ENCODE measurements at places on chromosomes 11 and 22. TPM values are rescaled to one million over a fixed set of nuclear protein-coding genes. Genes with fewer than 3 reads are reported as not detected.

The PGGHG gene
- 1.4 TPM for total RNA-seq

- H3K27ac ChIP-seq: no peak overlapping the region
- H3K36me3 ChIP-seq: no peaks in the 10 kb centered on the region
- H3K27me3 ChIP-seq: peaks cover 2% of the 10 kb centered on the region
- H3K4me1 ChIP-seq: no peaks in the 10 kb centered on the region
These were observed 7.8 kb upstream of the BMAL1 start for GRCh38 chr11:13269775-13270174.

The ADM2 gene
- total RNA-seq: 0.18 TPM

- H3K27me3 ChIP-seq: no peaks in the 10 kb centered on the region
- DNase-seq: no peak
- no peak overlapping the region for H3K27ac ChIP-seq
- no peak overlapping the region for H3K4me3 ChIP-seq
- peaks cover 2% of the 10 kb centered on the region for H3K4me1 ChIP-seq
These were observed 6.5 kb downstream of the PTDSS2 start for GRCh38 chr11:456533-456932.

GRCh38 chr11:60005360-60005759, 11.6 kb upstream of the OOSP4B start:
- no peaks in the 10 kb centered on the region for H3K36me3 ChIP-seq
- no peak for DNase-seq
- H3K27ac ChIP-seq: no peak overlapping the region

DNA sequence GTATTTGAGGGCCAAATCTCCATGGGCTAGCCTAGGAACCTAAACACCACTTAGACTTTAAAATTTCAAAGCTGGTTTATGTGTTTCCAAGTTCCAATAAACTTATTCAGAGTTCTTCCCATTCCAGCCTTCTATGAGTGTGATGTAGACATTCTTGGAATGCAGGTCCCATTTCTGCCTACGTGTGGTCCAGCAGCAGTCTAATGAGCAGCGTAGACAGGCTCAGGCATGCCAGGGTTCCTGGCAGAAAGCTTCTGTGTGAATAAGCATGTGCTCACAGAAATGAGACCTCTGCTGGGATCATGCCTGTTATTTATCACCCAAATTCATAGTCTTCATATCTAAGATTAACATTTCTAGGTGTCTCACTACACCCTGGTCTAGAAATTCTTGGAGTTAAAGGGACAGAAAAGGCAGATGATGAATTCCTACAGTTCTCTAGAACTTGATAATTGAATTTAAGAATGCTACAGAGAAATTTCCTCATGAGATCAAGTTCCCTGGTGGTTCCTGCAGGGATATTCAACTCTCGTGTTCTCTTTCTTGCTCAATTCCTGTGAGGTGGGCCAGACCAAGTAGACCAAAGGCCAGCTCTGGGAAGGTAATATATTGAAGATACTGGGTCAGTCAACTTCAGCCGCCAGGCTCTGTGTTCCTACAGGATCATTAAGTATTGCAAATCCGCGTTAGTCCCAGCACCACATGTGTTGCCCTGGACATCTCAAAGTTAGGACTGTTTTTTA, 17.6 kb downstream of the RNF185 start:
- peak; percentile 96 for DNase-seq
- H3K4me3 ChIP-seq: no peak overlapping the region
- peaks cover 1% of the 10 kb centered on the region for H3K36me3 ChIP-seq
- H3K27me3 ChIP-seq: no peaks in the 10 kb centered on the region
- H3K4me1 ChIP-seq: peaks cover 30% of the 10 kb centered on the region
- peak overlapping the region; percentile 93 for H3K27ac ChIP-seq

DNA sequence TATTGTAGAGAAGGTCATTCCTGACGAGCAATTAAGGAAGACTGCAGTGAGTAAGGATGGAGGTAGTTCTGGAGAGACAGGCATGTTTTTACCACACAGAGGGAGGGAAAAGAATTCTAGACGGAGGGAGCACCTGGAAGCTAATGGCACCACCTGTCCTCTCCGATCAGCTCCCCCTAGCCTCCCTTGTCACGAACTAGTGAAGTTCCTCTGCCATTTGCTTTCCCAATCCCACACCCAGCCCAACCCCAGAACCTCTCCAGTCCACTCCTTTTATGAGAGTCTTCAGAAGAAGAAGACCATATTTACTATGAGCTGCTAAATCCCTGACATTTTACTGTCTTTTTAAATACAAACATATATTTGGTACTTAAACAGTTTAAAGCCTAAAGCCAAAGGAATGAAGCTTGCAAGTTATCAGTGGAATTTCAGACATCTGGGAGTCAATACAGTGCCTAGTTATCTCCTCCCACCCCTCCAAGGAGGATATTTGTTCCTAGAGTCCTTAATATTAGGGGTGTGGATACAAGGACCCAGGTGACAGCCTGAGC, 46.1 kb upstream of the HSPA8 start:
- peak overlapping the region; percentile 61 for H3K27ac ChIP-seq
- no peak overlapping the region for H3K4me3 ChIP-seq
- no peak for DNase-seq
- no peaks in the 10 kb centered on the region for H3K27me3 ChIP-seq
- peaks cover 14% of the 10 kb centered on the region for H3K4me1 ChIP-seq

GRCh38 chr22:48745842-48746788, 1081.6 kb downstream of the BRD1 start:
- no peak for DNase-seq
- no peak overlapping the region for H3K4me3 ChIP-seq
- no peaks in the 10 kb centered on the region for H3K27me3 ChIP-seq
- no peak overlapping the region for H3K27ac ChIP-seq

GRCh38 chr22:45961679-45962433, 15.1 kb downstream of the WNT7B start:
- no peaks in the 10 kb centered on the region for H3K36me3 ChIP-seq
- no peaks in the 10 kb centered on the region for H3K4me1 ChIP-seq
- H3K27me3 ChIP-seq: peaks cover 26% of the 10 kb centered on the region
- no peak overlapping the region for H3K4me3 ChIP-seq

- no peaks in the 10 kb centered on the region for H3K36me3 ChIP-seq
- no peak overlapping the region for H3K4me3 ChIP-seq
- H3K4me1 ChIP-seq: no peaks in the 10 kb centered on the region
- no peak for DNase-seq
- no peaks in the 10 kb centered on the region for H3K27me3 ChIP-seq
- H3K27ac ChIP-seq: no peak overlapping the region
These were observed 222.2 kb upstream of the TENM4 start for GRCh38 chr11:79663017-79663416.

DNA sequence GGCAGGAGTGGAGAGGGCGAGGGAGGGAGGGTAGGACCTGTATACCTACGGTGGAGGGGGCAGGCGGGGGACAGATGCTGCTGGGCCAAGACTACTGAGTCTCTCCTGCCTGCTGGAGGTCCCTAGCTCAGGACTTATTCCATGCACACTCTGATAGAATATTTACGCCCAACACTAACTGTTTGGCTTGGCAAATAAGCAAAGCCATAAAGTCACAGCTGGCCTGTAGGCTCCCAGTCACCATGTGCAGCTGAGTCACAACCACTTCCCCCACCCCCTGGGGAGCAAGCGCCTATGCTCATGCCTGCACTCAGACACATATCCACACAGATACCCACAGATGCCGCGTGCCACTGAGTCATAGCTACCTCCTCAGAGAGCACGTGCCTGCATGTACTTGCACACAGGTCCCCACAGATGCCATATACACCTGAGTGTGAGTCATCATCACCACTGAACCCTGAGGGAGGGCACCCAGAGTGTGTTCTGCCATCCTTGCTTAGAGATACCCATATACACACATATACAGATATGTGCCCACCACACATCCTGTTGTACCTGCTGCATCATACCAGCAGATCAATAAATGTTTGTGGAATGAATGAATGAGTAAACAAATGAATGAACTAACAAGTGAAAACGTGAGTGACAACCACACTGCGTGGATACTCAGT, 95.8 kb downstream of the SWAP70 start:
- peak overlapping the region; percentile 96 for H3K27ac ChIP-seq
- H3K4me3 ChIP-seq: no peak overlapping the region
- no peaks in the 10 kb centered on the region for H3K27me3 ChIP-seq
- H3K36me3 ChIP-seq: no peaks in the 10 kb centered on the region
- peaks cover 50% of the 10 kb centered on the region for H3K4me1 ChIP-seq
- peak; percentile 100 for DNase-seq

DNA sequence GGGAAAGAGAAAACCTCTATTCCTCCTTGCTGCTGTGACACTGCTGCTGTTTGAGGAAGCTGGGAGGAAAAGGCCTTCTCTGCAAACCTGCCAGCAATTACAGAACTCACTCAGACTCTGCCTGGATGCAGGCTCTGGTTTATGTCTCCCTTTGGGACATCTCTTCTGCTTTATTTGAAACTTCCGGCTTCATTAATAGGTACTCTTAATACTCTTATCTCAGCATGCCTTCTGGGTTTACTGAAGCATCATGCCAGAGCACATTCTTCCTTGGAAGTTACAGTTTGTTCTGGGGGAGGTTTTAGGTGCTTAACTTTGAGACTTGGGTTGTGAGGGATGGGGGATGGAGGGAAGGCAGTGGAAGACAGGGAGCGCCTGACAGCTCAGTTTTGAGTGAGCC, 79.9 kb downstream of the NAV2 start:
- no peak overlapping the region for H3K4me3 ChIP-seq
- H3K27ac ChIP-seq: no peak overlapping the region
- DNase-seq: no peak

DNA sequence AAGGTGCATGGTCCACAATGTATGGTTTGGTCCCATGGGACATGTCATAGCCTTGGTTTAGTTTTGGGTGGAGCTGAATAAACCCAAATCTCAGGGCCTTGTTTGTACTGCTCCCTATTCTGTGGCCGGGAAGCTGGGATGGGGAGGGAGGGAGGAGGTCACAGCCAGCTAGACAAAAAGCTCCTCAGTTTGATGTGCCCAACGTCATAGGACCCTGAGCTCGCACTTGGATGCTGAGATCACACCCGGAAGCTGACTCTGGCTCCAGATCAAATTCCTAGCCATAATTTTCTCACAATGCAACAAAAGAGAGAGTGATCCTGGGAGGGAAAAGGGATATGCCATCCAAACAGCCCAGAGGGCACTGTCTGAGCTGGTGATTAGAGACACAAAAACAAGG, 1.5 kb downstream of the HSPB2 start:
- H3K27ac ChIP-seq: peak overlapping the region; percentile 78
- H3K36me3 ChIP-seq: no peaks in the 10 kb centered on the region
- H3K27me3 ChIP-seq: no peaks in the 10 kb centered on the region

DNA sequence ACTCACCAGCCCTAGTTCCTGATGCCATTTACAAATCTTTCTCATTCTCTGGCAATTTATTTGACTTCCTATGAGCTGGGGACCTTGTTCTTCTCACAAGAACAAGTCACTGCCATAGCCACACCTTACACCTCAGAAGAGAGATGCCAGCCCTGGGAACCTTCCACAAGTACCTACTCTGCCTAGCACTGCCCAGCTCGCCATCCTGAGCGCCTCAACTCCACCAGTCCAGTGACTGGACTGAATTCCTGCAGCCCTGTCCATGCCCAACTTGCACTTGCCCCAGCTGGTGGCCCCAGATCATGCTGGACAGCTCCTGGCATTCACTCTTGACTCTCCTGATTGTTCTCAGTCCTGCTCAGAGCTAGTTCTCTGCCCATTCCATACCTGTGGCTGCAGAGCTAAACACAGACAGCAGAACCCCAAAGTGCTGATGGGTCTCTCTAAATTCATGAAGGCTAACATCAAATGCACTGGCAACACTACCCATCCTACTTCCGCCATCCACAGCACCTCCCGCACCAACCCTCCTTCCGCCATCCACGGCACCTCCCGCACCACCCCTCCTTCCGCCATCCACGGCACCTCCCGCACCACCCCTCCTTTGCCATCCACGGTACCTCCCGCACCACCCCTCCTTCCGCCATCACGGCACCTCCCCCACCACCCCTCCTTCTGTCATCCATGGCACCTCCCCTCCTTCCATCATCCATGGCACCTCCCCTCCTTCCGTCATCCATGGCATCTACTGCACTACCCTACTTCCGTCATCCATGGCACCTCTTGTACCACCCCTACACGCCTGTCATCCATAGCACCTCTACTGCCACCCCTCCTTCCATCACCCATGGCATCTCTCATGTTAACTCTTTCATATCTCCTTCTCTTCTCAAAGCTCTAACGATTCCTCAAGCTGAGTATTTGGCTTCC, 23.6 kb upstream of the SLC25A1 start:
- peaks cover 5% of the 10 kb centered on the region for H3K36me3 ChIP-seq
- no peak overlapping the region for H3K4me3 ChIP-seq
- no peaks in the 10 kb centered on the region for H3K27me3 ChIP-seq
- no peak for DNase-seq

DNA sequence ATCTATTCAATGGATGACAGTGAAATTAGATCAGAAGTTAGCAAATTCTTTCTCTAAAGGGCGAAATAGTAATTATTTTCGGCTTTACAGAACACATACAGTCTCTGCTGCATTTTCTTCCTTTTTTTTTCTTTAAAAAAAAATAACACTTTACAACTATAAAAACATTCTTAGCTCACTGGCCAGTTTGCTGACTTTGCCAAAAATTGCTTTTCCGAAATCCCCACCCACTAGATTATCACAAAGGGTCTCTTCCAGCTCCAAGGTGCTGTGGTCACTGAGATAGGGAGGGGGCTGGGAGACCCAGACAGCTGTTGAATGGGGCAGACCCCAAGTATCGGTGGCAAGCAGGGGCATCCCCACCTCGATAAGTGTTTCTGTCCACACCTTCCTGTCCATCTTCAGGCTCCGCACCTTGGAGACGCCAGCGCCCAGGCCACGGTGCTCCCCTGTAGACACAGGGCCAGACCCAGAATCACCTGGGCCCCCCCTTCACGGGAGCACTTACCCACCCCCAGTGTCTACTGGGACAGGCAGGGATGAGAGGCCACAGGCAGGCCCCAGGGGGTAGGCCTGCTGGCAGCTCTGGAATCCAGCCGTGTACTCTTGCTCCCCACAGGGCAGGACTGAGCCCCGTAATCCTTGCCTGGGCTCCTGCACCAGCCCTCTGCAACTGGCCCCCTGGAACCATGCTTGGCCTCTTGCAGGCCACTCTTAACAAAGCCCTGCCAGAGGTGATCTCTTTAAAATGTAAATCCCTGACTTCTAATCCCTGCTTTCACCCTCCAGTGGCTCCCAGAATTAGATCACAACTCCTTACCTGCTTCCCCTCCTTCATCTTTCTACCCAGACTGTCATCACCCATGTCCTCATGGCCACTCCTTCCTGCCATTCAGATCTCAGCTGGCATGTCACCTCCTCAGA, 31.5 kb upstream of the PDE2A start:
- H3K4me1 ChIP-seq: peaks cover 16% of the 10 kb centered on the region
- peaks cover 74% of the 10 kb centered on the region for H3K36me3 ChIP-seq
- no peak overlapping the region for H3K27ac ChIP-seq
- no peak overlapping the region for H3K4me3 ChIP-seq
- no peaks in the 10 kb centered on the region for H3K27me3 ChIP-seq
- no peak for DNase-seq
